ENCODE measurements at places on chromosomes 2 and 18. TPM values are rescaled to one million over a fixed set of nuclear protein-coding genes. Genes with fewer than 3 reads are reported as not detected.

The SLC9A4 gene
- polyA plus RNA-seq: 0.29 TPM

The TMEM169 gene
- 0.65 TPM for polyA plus RNA-seq

The CFC1 gene
- 52.6 TPM for polyA plus RNA-seq

The HOXD10 gene
- not detected for polyA plus RNA-seq

The UGT1A6 gene
- polyA plus RNA-seq: not detected

The AQP12B gene
- 0.50 TPM for polyA plus RNA-seq

The ZAP70 gene
- 3.5 TPM for polyA plus RNA-seq

The CFC1B gene
- polyA plus RNA-seq: not detected

The TMEM17 gene
- polyA plus RNA-seq: 5.0 TPM

The TWIST2 gene
- polyA plus RNA-seq: not detected

The CFAP65 gene
- polyA plus RNA-seq: 0.12 TPM

The NCKAP5 gene
- 0.21 TPM for polyA plus RNA-seq

The OST4 gene
- 779 TPM for polyA plus RNA-seq

The RAB6C gene
- polyA plus RNA-seq: not detected

The GAL3ST2 gene
- not detected for polyA plus RNA-seq

The GALR1 gene
- polyA plus RNA-seq: not detected

The COPS8 gene
- 186 TPM for polyA plus RNA-seq

The NPAS2 gene
- polyA plus RNA-seq: 0.55 TPM

The CCL20 gene
- polyA plus RNA-seq: 0.21 TPM

The MAP2 gene
- 0.27 TPM for polyA plus RNA-seq

The VWA3B gene
- polyA plus RNA-seq: 0.69 TPM

The GPR148 gene
- polyA plus RNA-seq: 1.7 TPM

The ASAP2 gene
- polyA plus RNA-seq: 8.5 TPM

The ADAM23 gene
- polyA plus RNA-seq: 15.8 TPM

The HOXD12 gene
- polyA plus RNA-seq: not detected

The KLHL14 gene
- polyA plus RNA-seq: 54.8 TPM

Data from cardiac muscle cell (in vitro differentiated cells and primary cell).